Natural killer cell (primary cell): ENCODE measurements at places on chromosomes 16 and 17. TPM values are rescaled to one million over a fixed set of nuclear protein-coding genes. Genes with fewer than 3 reads are reported as not detected.

Gene PHOSPHO1
- total RNA-seq: 1.7 TPM

Gene AOC3
- 1.0 TPM for total RNA-seq

Gene LLGL2
- total RNA-seq: 229 TPM

Gene C1QL1
- total RNA-seq: not detected

Gene TM4SF5
- not detected for total RNA-seq

- DNase-seq: no peak
Observed at GRCh38 chr17:2700491-2701141, 10.9 kb downstream of the CLUH start.

DNA sequence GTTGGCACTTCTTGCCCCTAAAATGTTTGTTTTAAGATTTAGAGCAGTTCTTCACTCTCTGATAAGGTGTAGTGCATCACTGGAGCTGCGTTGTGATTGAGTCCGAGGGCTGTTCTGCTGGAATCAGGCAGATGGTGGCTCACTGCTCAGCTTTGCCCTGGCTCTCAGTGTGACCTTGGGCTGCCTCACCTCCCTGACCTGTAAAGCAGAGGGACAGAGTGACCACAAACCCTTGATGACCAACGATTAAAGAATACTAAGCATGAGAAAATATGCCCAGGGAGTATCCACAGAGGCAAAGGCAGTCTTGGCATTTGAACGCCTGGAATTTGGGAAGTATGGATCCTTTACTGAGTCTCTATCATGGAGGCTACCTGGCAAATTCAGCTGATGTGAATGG is 18.1 kb downstream of the CMIP start:
- no peak for DNase-seq

DNA sequence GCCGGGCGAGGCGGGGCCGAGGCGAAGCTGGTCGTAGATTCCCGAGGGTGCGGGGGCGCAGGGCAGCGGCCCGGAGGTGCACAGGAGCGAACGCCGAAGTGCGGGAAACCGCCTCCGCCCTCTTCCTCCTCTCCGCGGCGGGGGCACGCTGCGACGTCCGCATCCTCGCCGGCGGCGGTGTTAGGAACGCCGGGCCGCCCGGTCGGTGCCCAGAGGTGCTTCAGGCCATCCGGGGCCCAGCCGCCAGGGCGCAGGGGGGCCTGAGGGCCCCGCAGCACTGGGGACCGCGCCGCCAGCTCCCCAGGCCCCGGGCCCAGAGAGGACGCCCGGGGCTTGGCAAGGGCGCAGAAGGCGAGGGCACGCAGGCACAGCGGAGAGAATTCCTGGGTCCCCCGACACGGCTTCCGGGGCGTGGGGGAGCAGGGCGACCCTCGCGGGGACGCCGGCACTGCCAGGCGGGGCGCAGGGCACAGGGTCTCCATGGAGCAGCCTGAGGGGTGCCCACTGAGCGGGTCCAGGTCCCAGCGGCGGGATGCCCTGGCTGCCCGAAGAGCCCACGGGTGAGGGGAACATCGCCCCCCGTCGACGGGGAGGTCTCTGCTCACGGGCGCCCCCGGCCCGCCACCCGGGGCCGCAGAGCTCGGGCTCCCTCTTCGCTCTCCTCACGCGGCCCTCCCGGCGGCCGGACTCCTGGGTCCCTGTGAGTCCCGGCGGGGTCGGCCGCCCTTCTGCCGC is 576 bp downstream of the EPOP start:
- DNase-seq: peak; percentile 36

- DNase-seq: no peak
Observed at GRCh38 chr17:39195568-39196160, 1.8 kb downstream of the CACNB1 start.

DNA sequence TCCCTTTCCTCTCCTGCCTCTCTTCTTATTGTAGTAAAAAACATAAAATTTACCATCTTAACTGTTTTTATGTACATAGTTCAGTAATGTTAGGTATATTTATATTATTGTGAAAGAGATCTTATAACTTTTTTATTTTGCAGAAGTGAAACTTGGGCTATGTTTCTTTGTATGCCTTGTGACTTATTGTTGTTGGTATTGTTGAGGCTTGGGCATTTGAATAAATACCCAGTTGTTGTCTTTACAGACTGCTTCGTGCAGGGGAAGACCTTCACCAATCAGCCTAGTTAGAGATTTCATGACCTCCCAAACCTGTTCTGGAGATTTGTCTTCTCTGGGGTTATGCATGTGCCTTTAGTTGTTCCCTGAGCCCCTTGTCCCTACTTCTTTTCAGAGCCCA is 31.9 kb downstream of the REXO5 start:
- no peak for DNase-seq

Gene CES3
- 0.19 TPM for total RNA-seq

Gene GP1BA
- 2.2 TPM for total RNA-seq

- DNase-seq: no peak
Observed at GRCh38 chr16:2586901-2587480, 49.2 kb downstream of the PDPK1 start.

Gene TEDC2
- total RNA-seq: 0.55 TPM

DNA sequence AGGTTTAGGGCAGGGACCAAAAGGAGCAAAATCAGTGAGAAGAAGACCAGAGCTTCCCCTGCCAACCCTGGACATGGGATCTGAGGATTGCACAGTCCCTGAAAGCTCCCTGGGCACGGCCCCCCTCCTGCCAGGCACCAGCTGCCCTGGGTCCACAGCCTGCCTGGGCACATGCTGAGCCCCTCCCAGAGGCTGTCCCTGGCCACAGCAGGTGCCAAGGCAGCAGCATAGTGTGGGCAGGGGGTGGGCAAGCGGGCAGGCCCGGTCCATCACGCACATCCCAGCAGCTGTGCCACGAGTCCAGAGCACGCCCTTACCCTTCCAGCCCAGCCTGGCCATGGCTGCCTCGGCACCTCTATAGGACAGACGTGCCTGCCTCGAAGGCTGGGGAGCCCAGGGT is 12.7 kb downstream of the SCN4A start:
- no peak for DNase-seq

GRCh38 chr16:64629622-64630021 is 492.2 kb downstream of the CDH11 start:
- DNase-seq: no peak

DNA sequence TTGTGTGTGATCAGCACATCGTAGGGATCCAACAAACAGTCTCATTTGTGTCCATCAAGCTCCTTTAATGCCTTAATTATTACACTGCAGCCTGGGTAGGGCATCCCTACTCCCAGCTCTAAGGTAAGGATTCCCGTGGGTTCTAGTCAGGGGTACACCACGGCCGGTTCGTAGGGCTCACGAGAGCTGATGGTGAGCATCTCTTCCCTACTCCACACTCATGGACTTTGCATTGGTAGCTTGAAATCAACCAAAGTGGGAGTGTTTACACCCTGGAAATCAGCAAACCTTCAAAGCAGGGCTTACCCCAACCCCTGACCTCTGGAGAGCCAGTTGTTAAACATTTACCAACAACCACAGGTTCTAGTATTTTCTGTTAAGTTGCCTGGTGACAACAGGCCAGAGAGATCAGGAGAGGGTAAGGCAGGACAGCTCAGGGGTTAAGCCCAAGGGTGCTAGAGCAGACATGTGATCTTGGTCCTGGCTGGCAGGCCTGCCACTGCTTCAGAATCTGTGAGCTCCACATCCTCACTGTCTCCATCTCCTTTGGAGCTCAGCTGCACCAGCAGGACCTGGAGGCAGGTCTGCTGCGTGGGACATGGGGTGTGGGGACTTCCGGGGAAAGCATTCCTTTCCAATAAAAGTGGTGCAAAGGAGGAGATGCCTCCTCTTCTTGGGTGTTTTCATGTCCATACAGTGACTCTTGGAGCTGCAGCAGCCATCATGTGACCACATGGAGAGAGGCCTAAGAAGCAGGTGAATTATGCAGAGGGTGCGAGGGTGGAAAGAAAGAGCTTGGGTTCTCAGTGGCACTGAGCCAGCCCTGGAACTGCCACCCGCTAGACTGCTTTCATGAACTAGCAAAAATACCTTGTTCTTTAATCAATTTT is 36.1 kb upstream of the ZCCHC14 start:
- no peak for DNase-seq

DNA sequence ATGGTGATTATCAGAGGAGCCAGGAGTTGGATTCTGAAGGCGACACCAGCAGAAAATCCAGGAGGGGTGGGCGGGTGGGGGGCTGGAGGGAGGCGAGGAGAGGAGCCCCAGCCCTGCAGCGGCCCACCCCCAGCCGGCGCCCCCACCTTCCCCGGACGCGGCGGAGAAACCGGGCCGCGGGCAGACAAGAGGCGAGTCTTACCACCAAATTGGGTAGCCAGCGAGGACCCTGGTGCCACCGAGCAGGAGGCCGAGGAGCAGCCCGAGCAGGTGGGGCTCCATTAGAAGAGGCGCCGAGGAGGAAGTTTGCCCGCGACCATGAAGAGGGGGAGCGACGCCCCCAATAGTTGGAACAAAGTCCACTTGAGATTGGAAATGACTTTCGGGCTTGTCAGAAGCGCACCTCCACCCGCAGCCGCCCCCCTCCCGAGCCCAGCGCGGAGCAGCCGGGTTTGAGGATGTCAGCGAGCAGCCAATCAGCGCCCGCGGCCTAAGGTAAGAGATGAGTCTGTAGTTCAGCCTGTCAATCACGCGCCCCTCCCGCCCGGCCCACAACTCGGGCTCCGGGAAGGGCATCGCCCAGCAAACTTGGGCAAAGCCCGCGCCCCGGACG is at the start of gene WNT3:
WNT3 (minus strand) TSS at position 377 of the 613 bp plus-strand sequence; CDS start at position 282, 95 bp downstream.
- DNase-seq: no peak

Gene CCL16
- total RNA-seq: not detected

Gene TBC1D28
- total RNA-seq: not detected

Gene KRTAP4-3
- not detected for total RNA-seq

GRCh38 chr17:10013365-10014112 is 108.5 kb upstream of the RCVRN start:
- DNase-seq: no peak

Gene HYDIN
- 0.43 TPM for total RNA-seq

GRCh38 chr17:15432807-15433611 is 34.4 kb downstream of the CDRT4 start:
- DNase-seq: no peak

Gene CRHR1
- total RNA-seq: not detected

Gene NME4
- 25.4 TPM for total RNA-seq

DNA sequence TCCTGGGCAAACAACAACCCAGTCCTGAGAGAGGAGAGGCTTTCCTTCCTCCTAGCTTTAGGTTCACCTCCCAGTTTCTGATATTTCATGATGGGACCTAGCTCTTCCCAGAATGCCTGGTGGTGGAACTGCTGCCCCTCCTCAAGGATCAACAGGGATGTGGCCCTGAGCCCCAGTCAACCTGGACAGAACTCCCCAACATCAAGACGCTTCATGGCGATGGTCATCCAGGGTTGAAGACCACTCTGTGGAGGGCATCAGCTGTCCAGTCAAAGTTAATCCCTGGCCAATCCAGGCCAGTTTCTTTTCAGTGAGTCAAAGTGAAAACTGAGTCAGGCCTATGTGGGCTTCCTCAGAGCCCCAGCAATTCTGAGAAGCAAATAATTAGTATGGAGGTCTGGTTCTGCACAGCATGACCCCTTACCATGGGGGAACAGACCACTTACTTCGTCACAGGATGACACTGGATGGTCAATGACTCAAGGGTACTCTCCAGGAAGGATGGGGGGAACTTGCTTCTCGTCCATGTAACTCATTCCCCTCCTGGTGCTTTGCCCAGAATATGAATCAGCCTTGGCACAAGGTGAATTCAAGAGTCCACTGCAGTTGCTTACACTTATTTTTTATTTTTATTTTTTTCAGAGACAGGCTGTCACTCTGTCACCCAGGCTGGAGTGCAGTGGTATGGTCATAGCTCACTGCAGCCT is 14.7 kb upstream of the XYLT2 start:
- no peak for DNase-seq

Gene HOXB5
- total RNA-seq: not detected

DNA sequence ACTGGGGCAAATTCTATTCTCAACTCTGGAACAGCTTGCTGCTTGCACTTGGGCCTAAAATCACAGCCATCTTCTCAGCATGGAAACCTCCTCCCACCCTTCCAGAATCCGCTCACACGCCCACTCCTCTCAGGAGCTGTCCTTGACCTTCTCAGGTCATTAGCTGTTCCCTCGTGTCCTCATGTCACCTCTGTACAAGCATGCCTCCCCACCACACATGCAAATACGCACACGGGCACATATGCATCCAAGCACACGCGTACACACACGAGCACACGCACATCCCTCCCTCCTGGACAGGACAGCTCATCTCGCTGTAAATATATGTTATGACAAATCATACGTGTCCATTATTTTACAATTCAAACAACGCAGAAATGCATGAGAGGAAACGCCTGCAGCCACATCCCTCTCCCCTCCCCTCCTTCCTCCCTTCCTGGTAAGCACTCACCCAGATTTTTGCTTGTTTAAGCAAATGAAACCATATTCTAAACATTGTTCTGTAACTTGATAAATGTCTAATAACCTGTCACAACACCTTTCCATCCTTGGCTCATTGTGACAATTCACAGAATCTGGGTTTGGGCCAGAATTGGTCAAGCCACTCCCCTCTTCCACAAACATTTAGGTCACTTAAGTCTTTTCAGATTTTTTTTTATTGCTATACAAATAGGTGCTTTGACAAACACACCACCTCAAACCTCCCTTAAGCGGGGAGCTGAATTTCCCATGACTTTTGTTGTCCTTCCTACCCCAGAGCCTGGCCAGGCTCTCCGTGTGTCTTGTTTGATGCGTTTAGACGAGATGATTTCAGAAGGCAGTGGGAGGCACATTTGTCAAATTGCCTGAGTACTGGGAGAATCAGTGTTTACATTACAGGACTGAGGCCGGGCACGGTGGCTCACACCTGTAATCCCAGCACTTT is 41.7 kb downstream of the DNAH17 start:
- DNase-seq: peak; percentile 43

GRCh38 chr16:83220066-83220465 is 587.7 kb upstream of the HSBP1 start:
- DNase-seq: no peak

Gene CCL13
- total RNA-seq: not detected

DNA sequence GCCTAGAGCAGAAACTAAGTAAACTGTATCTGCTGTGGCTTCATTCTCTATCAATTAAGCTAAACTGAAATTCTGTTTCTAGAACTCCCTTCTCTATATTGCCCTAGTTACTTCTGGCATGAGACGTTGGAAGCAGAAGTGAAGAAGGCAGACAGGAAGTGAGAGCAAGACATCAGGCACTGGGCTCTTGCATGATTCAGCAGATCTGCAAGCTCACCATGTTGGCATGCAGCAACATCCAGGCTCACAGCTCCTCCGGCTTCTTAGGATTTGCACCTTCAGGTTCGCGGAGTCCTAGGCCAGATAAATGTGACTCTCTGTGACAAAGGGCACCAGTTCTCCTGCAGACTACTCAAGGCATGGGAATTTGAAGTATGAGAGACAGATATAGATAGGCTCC is 148.3 kb downstream of the CDH8 start:
- DNase-seq: no peak

DNA sequence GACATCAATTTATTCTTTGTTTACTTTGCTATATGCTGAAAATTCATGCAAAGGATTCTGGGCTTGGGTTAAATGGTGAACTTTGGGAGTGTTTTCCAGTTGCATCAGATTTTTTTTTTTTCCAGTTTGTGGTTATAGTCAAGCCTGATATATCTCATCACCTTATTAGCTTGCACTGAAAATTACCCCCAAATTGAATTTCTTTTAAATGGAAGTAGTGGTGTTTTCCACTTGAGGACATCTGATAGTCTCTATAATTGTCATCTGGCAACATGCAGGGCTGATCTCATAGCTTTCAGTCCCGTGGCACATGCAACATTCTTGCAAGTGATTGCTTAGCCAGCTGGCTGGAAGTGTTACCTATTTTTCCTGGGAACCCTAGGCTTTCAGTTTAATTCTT is 4.7 kb upstream of the KRTAP3-1 start:
- DNase-seq: no peak

GRCh38 chr17:61425682-61426481 is 26.2 kb downstream of the TBX2 start:
- DNase-seq: no peak
